Activated gamma-delta T cell treated with anti-CD3 and anti-CD28 coated beads, Interleukin-2, amount 50 U/mL, for 16 hours (primary cell): ENCODE measurements at places on chromosomes 5 and 9.

DNA sequence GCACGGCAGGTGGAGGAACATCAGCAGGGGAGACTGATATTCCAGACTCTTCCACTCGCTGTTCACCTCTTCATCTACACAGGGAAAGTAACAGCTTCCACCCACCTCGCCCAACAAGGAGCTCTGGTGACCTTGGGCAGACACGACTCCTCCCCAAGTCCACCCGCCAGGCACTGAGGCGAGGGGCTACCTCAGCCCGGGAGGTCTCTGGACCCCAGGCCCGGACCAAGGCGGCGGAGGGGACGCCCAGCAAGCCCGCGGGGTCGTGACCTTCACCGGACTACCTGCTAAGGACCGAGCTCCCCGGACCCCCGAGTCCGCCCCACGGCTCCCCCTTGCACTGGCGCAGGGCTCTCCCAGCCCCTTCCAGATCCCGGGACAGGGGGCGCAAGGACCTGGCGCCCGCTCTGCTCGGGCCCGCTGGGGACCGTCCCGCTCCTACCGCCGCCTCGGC lies 70.2 kb upstream of the LPCAT1 start:
- no peak for DNase-seq

- no peak for DNase-seq
Measured at GRCh38 chr9:125841444-125841843, 94.3 kb downstream of the PBX3 start.

- DNase-seq, result no peak
Measured at GRCh38 chr5:90366948-90367347, 42.6 kb downstream of the CETN3 start.

DNA sequence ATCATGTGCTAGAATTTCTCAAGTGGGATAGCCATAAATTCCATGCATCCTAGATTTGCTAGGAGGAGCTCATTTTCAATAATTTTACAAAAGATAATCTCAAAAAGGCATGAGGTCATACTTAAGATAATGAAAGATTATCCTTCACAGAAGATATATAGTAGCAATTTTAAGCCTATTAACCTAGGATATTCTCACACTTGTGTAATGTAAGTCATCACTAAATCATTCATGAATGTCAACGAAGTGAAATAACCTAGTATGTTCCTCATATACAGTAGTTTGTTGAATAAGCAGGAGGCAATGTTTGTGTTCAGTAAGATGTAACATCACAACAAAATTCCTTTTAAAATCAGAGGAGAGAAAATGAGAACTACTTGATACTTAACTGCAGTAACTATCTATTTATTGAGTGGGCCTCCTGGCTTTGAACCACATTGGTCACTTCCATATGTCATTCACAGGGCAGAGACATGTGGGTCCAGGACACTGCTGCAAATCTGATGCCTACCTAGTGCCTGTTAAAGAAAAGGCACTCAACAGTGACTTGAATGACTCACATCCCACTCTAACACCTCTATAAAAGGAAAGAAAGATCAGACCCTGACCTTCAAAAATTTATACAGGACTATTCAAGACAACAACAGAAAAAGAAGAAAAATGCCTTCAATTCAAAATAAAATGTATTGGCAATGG lies 8.2 kb downstream of the LIFR start:
- DNase-seq, result no peak
